ENCODE measurements at places on chromosomes 4 and X. TPM values are rescaled to one million over a fixed set of nuclear protein-coding genes. Genes with fewer than 3 reads are reported as not detected.

C4orf36 gene
- polyA plus RNA-seq, result 0.10 TPM

ARMCX2 gene
- polyA plus RNA-seq, result 12.4 TPM

FAM47A gene
- not detected for polyA plus RNA-seq

ADH1C gene
- 8.3 TPM for polyA plus RNA-seq

MAGIX gene
- 13.5 TPM for polyA plus RNA-seq

ADGRL3 gene
- polyA plus RNA-seq, result 0.36 TPM

PCYT1B gene
- 0.09 TPM for polyA plus RNA-seq

MFSD8 gene
- 15.0 TPM for polyA plus RNA-seq

AP1AR gene
- polyA plus RNA-seq, result 5.5 TPM

GRCh38 chr4:48028696-48029095, 12.1 kb downstream of the NIPAL1 start:
- H3K27ac ChIP-seq, result no peak overlapping the region
- H3K27me3 ChIP-seq, result no peaks in the 10 kb centered on the region
- H3K4me3 ChIP-seq, result no peak overlapping the region
- peaks cover 5% of the 10 kb centered on the region for H3K4me1 ChIP-seq

- peaks cover 63% of the 10 kb centered on the region for H3K4me1 ChIP-seq
- no peak for DNase-seq
- no peaks in the 10 kb centered on the region for H3K36me3 ChIP-seq
Measured at GRCh38 chr4:52640808-52641565, 18.1 kb downstream of the USP46 start.

DNA sequence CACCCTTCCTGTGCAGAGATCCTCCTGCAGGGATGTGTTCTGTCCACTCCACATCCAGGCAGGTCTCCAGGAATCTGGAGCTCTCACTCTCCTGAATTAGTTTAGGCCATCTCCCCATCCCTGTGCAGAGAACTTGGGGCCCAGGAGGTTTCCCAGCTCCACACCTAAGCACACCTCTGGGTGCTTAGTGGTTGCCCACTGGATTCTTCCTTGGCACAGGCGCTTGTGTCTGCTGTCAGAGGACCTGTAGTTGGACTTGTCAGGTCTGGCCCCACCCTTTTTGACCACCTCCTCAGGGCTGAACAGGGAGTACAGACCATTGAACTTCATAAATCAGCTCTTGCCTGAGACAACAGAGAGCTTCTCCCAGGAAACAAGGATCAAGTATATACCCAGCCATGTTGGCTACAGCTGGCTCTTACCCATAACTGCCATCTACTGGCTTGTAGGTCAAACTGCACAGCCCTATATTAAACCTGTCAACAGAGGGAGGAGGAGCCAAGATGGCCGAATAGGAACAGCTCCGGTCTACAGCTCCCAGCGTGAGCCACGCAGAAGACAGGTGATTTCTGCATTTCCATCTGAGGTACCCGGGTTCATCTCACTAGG, 275.5 kb downstream of the PPARGC1A start:
- no peaks in the 10 kb centered on the region for H3K4me1 ChIP-seq
- no peak for DNase-seq
- no peak overlapping the region for H3K27ac ChIP-seq
- no peaks in the 10 kb centered on the region for H3K27me3 ChIP-seq
- no peaks in the 10 kb centered on the region for H3K36me3 ChIP-seq
- no peak overlapping the region for H3K4me3 ChIP-seq

DNA sequence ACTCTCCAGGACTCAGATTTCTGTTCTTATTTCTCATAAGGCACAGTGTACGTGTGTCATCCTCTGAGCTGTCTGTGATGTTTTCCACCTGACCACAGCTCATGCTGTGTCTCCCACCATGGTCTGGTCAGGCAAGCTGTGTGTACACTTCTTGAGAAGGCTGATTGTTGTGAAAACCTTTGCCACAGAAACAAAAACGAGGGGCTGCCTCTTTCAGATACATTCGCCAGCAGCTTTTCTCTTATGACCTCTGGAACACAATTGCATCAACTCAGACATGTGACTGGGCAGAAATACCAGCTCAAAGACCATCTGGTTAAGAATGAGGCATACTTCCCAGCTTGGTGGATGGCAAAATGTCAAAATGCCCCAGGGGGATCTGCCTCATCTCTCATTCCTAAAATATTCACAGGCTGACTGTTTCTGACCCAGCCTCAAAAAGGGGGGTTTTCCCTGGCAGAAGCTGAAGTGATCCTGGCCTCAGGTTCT, 46.1 kb downstream of the PGRMC2 start:
- DNase-seq, result no peak
- no peak overlapping the region for H3K27ac ChIP-seq
- no peaks in the 10 kb centered on the region for H3K27me3 ChIP-seq
- no peaks in the 10 kb centered on the region for H3K36me3 ChIP-seq

DNA sequence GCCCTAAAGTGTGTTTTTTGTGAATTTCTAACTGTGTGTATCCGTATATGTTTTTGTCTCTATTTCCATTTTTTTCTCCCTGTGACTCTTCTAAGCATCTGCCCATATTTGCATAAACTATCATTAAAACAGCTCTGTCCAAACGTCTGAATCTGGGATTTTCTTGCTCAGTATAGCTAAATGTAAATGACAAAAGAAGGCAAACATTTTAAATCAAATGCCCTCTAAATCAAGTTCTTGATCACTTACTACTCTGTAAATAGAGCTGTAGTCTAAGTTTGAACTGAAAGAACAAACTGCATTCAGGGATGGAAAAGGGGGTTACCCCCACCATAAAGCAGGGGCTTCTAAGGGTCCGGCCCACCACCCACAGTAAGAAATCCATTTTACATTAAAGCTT, 432.0 kb upstream of the FAM241A start:
- H3K27ac ChIP-seq, result no peak overlapping the region
- no peaks in the 10 kb centered on the region for H3K4me1 ChIP-seq
- no peak overlapping the region for H3K4me3 ChIP-seq
- no peaks in the 10 kb centered on the region for H3K36me3 ChIP-seq
- DNase-seq, result no peak

DNA sequence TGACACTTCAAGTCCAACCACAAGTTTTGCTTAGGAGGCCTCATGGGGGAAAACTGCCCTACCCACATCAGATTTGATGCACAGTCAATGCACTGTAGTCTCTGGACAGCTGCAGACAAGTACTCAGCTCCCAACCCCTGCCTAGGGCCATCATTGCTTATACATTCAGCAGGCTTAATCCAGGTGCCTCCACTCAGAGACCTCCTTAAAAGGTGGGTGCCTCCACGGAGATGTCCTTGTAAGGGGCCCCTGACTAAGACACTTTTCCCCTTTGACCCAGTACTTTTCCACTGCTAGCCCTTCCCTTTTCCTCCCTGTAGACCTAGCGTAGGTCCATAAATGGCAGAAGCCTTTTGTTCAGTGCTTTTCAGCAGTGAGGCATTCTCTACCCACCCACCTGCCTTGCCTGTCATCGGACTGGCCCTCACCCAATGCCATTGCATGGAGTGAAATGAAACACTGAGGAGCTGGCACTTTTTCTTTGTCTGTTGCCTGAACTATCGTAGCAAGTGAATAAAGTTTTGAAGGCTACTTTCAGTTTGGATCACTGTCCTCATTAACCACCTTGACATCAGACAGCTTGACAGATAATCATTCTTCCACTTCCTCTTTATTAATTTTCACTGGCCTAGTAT, 23.8 kb upstream of the PLK4 start:
- H3K4me1 ChIP-seq, result peaks cover 12% of the 10 kb centered on the region
- no peak for DNase-seq
- H3K36me3 ChIP-seq, result no peaks in the 10 kb centered on the region
- H3K27ac ChIP-seq, result no peak overlapping the region
- no peaks in the 10 kb centered on the region for H3K27me3 ChIP-seq
- no peak overlapping the region for H3K4me3 ChIP-seq

GRCh38 chr4:24713604-24714003, 81.8 kb upstream of the SOD3 start:
- H3K36me3 ChIP-seq, result no peaks in the 10 kb centered on the region
- H3K4me3 ChIP-seq, result no peak overlapping the region
- no peaks in the 10 kb centered on the region for H3K4me1 ChIP-seq

DNA sequence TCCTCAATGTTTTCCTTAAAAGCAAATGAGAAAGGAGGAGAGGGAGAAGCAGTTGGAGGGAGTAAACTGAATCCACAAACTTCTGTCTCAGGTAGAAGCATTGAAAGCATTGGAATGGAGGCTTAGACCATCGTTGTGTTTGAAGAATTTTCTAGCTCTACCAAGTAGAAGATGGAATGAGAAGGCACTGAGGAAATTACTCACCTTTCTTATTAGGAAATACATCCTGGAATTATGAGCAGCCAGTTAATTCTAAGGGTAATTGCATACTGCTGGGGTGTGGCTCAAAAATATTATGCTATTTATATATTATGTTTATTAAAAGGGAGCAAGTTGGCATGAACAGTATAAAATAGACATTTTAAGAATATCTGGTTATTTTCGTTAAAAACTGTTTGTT, 12.9 kb downstream of the PGM2 start:
- H3K4me3 ChIP-seq, result no peak overlapping the region
- no peak overlapping the region for H3K27ac ChIP-seq

DNA sequence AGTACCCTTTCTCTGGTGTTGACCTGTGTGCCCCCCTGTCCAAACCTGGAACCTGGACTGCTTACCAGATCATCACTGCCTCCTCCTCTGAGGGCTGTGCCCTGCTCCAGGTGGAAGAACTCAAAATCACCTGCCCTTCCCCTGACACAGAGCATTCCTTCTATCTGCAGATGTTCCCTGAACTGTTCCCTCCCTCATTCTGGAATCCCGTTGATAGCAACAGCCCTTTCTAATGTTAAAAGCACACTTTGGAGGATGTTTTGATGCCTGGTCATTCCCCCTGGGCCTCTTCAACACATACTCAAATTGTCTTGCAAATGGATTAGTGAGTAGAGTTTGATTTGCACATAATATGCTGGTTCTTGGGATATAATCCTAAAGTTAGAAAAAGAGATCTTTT, 225.8 kb downstream of the FGF13 start:
- H3K36me3 ChIP-seq, result no peaks in the 10 kb centered on the region
- no peaks in the 10 kb centered on the region for H3K4me1 ChIP-seq
- no peak for DNase-seq
- H3K27me3 ChIP-seq, result no peaks in the 10 kb centered on the region

DNA sequence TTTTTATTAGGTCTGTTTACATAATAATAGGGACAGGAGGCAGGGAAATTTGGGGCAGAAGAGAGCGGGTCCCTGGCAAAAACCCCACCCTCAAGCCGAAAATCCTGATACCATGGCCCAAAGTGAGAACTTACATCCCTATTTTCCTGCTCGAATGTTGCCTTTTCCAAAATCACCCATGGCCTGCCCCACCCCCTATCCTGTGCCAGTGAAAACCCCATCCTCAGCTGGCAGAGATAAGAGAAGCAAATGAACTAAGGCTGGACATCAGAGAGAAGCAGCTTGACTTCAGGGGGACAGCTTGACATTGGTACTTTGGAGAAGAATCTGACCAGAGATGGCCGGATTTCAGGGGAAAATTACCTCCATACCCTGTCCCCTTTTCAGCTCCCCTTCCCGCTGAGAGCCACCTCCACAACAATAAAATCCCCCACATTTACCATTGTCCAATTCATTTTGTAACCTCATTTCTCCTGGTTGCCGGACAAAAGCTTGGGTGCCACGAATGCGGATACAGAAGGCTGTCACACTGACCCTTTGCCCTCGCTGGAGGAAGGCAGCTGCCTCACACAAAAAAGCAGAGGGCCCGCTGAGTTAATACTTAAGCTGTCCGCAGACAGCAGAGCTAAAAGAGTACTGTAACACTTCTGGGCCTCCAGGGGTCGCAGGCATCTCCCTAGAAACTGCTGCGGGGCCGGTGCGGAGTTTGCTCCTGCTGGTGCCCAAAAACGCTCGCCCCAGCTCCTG, 196.2 kb downstream of the SNCA start:
- no peak overlapping the region for H3K27ac ChIP-seq
- no peaks in the 10 kb centered on the region for H3K27me3 ChIP-seq
- no peaks in the 10 kb centered on the region for H3K4me1 ChIP-seq
- no peaks in the 10 kb centered on the region for H3K36me3 ChIP-seq
- peak; percentile 33 for DNase-seq

GRCh38 chrX:49850028-49850427, 20.9 kb downstream of the PAGE4 start:
- DNase-seq, result no peak
- H3K4me1 ChIP-seq, result no peaks in the 10 kb centered on the region
- peaks cover 53% of the 10 kb centered on the region for H3K27me3 ChIP-seq
- no peak overlapping the region for H3K4me3 ChIP-seq
- no peaks in the 10 kb centered on the region for H3K36me3 ChIP-seq
- H3K27ac ChIP-seq, result no peak overlapping the region

- H3K27ac ChIP-seq, result no peak overlapping the region
- H3K4me3 ChIP-seq, result no peak overlapping the region
- no peaks in the 10 kb centered on the region for H3K27me3 ChIP-seq
Measured at GRCh38 chr4:74659576-74660411, 134.5 kb downstream of the BTC start.

DNA sequence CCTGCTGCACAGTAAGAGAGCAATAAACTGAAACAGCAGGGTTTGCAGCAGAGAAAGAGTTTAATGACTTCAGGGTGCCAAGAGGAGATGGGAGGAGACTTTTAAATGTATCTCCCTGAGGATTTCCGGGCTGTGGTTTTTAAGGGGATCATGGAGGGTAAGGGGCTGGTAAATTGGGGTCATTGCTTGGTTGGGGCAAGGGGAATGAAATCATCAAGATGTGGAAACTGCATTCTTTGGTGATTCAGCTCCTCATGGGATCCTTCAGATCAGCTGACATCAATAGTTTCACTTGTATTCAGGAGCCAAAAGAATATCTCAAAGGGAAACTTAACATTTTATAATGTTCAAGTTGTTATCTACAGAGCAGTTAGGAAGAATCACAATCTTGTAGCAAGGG, 174.3 kb upstream of the ANXA10 start:
- H3K36me3 ChIP-seq, result no peaks in the 10 kb centered on the region
- no peak for DNase-seq
- H3K27me3 ChIP-seq, result no peaks in the 10 kb centered on the region

DNA sequence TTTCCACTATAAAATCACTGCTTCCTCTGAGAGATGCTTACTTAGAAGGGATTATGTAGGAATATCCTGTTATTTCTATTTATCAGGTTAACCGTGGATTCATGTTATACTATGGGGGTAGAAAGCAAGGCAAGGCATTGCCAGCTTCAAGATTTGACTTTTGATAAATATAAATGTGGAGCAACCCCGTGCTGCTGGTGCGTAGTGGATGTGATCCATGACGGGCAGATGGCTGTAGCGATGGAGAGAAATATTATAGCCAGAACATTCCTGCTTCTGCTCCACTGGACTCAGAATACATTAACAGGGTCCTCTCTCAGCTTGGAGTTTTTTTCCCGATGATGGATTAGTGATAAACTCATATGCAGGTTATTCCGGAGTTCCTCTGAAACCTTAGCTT, 157.6 kb downstream of the TENM3 start:
- no peaks in the 10 kb centered on the region for H3K36me3 ChIP-seq
- H3K27me3 ChIP-seq, result peaks cover 3% of the 10 kb centered on the region
- H3K4me1 ChIP-seq, result no peaks in the 10 kb centered on the region
- H3K4me3 ChIP-seq, result no peak overlapping the region

DNA sequence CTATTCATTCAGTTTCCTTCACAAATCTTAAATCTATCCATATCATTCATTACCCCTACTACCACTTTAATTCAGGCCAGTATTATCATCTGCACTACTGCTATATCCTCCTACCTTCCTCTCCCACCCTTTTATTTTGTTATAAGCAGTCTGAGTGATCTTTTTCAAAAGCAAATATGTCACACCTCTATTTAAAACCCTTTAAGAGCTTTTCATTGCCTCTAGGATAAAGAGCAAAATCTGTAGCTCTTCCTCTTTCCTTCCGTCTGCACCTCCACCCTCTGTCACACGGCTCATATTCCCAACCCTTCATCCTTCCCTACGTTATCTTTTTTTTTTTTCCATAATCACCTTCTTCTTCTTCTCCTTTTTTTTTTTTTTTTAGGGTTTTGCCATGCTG, 60.3 kb upstream of the SMIM10 start:
- H3K4me1 ChIP-seq, result no peaks in the 10 kb centered on the region
- no peaks in the 10 kb centered on the region for H3K27me3 ChIP-seq
- no peaks in the 10 kb centered on the region for H3K36me3 ChIP-seq
- H3K27ac ChIP-seq, result no peak overlapping the region
- no peak overlapping the region for H3K4me3 ChIP-seq
- no peak for DNase-seq

Measured in heart right ventricle (tissue), 16 donors.